Activated CD4-positive, alpha-beta T cell treated with anti-CD3 and anti-CD28 coated beads, Interleukin-2, amount 50 U/mL, for 4 hours (primary cell): ENCODE measurements at places on chromosomes 2 and 18.

DNA sequence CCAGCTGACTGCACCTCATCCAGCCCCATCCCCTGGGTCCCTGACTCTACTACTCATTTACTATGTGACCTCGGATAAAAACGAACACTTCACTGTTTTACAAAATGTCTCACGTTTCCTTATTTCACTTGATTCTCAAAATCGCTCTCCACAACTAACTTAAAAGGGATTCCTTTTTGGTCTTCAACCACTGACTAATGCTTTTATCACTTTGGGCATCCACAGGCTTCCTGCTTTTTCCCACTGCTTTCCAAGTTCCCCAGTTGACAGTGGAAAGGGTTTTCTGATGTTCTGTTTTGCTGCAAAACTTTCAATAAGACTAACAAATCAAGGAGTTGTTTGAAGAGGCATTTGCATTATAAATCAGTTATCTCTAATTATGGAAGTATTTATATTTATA is 24.1 kb downstream of the EIF2AK3 start:
- DNase-seq: no peak

- DNase-seq: no peak
These were observed 37.9 kb downstream of the GALNT1 start for GRCh38 chr18:35619464-35619863.

- DNase-seq: no peak
These were observed 92.7 kb upstream of the PXDN start for GRCh38 chr2:1837022-1837421.

DNA sequence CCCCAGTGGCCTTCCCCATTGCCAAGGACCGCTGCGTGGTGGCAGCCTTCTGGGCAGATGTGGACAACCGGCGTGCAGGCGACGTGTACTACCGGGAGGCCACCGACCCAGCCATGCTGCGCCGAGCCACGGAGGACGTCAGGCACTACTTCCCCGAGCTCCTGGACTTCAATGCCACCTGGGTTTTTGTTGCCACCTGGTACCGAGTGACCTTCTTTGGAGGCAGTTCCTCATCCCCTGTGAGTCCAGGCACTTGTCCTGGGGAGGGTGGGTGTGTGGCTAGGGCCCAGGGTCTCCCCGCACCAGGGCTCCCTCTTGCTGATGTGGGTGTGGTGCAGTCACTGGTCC is 31.9 kb downstream of the SNED1 start:
- DNase-seq: no peak

GRCh38 chr2:73614105-73614504 is 28.1 kb downstream of the NAT8 start:
- DNase-seq: no peak

GRCh38 chr2:65605743-65606058 is 173.3 kb upstream of the SPRED2 start:
- no peak for DNase-seq

DNA sequence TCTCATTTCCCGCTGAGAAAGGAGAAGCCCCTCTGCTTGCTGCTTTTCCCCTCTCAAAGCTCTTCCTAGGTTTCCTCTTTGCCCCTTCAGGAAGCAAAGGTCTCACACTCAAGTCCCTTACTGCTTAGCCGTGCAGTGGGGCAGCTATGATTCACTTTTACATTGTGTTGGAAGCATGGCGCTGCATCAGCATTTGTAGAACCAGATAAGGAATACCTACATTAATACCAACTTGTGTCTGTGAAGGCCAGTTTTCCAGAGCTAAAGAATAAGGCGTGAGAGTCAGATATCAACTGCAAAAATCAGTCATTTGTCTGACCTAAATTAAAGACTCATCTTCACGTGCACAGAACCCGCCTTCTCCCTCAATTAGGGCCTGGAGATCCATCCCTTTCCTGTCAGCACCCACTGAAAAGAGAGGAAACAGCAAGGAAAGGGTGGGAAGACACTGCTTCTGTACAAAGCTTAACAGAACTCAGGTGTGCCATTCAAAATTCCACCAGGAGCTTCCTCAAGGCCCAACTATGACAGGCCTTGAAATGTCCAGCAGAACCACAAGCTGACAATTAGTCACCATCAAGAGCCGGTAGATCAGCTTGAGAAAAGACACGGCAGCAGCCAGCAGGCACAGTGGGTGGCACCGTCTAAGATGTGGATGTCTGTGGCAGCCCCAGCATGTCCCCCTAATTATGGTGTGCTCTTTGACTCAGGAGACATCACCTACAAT is 16.1 kb upstream of the XDH start:
- no peak for DNase-seq

DNA sequence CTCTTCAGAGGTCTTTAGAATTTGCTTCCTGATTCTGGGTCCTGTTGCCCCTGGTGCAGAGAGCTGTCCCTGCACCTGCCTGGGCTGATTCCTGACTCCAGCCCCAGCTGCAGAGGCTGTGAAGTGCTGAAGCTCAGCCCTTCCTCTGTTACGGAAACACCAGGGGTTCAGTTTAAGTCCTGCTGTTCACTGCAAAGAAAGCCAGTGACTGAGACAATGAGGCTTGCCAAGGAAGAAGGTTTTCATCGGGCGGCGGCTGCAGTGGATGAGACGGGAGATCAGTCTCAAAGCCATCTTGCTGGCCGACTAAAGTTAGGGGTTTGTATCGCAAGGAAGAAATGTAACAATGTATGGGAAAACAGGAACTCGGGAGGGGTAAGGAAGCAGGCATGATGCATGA is 142.4 kb upstream of the ZNF236 start:
- no peak for DNase-seq

DNA sequence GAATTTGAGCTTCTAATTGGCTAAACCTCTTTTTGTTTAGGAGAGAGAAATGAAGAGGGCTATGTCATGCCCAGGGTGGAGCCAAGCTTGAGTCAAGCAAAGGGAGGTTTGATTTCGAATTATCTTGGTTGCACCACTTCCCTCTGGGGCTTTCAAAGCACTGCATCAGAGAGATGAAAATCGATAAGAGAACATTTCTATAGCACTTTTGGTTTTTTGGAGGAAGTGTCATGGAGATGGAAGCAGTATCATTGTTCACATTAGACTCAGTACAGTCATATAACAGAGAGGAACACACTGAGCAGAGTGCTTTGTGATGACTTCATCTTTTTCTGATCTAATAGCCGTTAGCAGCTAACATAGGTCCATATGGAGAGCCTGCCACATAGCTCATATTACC is 120.3 kb upstream of the UXS1 start:
- no peak for DNase-seq

GRCh38 chr2:196900843-196901242 is 25.7 kb downstream of the PGAP1 start:
- no peak for DNase-seq
